ENCODE measurements at places on chromosomes 13 and 19.
A peak's percentile ranks its signal among the peaks of the same experiment; 100 is the strongest.

GRCh38 chr19:17195106-17195505, 20.1 kb upstream of the USE1 start:
- no peak for DNase-seq

DNA sequence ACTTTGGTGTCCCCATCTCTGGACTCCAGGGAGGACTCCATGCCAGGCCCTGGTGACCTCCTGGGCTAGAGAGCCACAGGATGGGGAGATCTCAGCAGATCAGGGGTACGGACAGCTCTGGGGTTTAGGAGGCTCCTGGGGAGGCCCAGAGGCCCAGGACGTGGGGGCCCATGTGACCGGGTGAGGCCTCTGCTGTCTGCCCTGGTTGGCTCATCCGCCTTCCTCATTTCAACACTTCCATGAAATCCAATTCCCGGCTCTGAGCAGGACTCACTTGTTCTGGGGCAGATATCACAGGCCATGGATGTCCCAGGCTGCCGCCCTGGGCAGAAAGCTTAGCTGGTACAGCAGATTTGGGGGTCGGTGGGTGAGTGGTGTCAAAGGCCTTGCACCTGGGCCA, 1.1 kb upstream of the PRAM1 start:
- DNase-seq, result peak; percentile 72

DNA sequence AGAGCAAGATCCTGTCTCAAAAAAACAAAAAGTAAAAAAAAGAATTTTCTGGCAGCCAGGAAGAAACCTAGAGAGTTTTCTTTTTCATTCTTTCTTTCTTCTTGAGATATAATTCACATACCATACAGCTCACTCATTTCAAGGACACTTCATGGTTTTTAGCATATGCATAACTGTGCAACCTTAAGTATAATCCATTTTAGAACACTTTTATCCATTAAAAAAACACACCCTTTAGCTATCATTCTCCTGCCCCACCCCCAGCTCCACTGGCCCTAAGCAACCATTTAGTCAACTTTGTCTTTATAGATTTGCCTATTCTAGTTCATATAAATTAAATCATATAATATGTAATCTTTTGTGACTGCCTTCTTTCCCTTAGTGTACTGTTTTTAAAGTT, 8.1 kb upstream of the IPO5 start:
- DNase-seq, result no peak

DNA sequence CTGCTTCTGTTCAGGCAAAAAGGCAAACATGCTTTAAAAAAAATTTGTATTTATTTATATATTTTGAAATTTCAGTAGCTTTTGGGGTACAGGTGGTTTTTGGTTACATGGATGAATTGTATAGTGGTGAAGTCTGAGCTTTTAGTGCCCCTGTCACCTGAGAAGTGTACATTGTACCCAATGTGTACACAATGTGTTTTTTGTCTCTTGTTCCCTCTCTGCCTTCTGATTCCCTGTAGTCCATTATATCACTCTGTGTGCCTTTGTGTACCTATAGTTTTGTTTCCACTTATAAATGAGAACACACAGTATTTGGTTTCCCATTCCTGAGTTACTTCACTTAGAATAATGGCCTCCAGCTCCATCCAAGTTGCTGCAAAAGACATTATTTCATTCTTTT, 77.4 kb downstream of the PDS5B start:
- no peak for DNase-seq

GRCh38 chr13:83710133-83710515, 172.2 kb downstream of the SLITRK1 start:
- DNase-seq, result no peak

GRCh38 chr13:22599156-22599555, 581.6 kb upstream of the SGCG start:
- DNase-seq, result no peak

GRCh38 chr13:63567031-63567430, 2151.4 kb upstream of the PCDH20 start:
- no peak for DNase-seq

GRCh38 chr19:3105641-3106508, 11.7 kb downstream of the GNA11 start:
- DNase-seq, result no peak

- DNase-seq, result no peak
Observed at GRCh38 chr13:40194224-40194806, 472.1 kb downstream of the FOXO1 start.

GRCh38 chr19:47253467-47253881, 2.9 kb upstream of the CCDC9 start:
- no peak for DNase-seq

GRCh38 chr19:45448887-45449299, 18.9 kb upstream of the FOSB start:
- DNase-seq, result no peak

- DNase-seq, result no peak
Observed at GRCh38 chr19:16369306-16369663, 44.7 kb downstream of the KLF2 start.

- DNase-seq, result peak; percentile 88
Observed at GRCh38 chr19:4539693-4540581, at the start of gene LRG1. Gene LRG1 (minus strand): TSS chr19:4540036. CDS start chr19:4540013, 23 bp downstream.

DNA sequence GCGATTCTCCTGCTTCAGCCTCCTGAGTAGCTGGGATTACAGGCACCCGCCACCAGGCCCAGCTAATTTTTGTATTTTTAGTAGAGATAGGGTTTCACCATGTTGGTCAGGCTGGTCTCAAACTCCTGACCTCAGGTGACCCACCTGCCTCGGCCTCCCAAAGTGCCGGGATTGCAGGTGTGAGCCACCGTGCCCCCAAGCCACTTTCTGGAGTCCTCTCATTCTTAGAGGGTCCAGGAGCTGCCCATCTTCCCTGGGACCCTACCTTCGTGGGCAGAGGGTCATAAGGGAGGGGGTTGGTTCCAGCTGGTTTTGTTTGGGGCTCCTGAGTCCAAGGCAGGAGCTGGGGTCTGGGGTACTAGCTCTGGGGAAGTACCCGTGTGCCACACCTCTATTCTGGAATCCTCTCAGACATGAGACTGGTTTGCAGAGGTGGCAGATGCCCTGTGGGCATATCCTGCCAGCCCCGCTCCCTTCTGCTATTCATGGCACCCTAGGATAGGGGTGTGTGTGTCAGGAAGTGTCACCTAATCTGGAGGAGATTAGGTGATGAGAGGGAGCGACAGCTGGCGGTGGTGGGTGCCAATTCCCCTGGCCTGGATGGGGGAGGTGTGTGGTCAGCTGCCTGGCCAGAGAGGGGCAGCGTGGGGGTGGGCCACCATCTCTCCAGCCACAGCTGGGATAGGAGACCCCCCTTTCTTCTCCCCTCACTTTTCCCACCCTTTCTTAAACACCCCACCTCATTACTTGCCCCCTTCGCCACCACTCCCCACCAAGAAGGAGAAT, 2.1 kb downstream of the PRMT1 start:
- DNase-seq, result no peak

GRCh38 chr19:10744253-10744798, 26.4 kb downstream of the DNM2 start:
- no peak for DNase-seq

DNA sequence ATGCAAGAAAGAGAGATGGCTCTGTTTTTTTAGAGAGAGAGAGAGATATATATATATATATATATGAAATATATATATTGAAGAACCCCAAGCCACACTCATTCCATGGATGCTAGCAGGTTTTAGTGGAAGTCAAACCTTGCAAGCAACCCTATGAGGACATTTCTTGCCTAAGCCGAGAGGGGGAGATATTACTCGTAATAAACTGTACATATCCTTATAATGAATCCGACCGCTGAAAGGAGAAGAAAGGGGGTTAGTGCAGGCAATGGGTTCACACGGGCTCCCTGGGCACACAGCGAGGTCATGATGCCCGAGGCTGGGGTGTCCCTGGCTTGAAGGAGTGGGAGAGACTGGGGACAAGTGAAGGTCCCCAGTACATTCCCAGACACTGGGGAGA, 78.3 kb downstream of the IER2 start:
- no peak for DNase-seq

DNA sequence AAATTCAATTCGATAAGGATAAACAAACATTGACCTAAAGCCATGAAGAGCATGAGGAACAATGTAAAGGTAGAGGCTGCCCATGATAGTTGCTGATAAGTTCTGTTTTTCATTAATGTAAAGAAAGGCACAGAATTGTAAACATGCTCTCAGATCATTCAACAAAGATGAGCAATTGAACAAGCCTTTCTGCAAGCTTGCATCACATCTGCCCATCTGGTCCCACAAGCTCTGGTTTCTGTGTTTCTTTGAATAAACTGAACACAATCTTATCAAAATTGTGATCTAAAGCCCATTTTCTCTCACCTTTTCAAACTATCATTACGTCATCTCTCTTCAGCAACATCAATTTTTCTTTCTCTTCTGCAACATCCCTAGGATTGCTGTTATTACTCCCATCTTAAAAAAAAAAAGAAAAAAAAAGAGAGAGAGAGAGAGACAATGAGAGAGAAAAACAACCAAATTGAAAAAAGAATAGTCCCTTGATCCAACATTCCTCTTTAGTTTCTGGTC, 487.2 kb upstream of the GPC6 start:
- no peak for DNase-seq

GRCh38 chr13:59494151-59494550, 669.6 kb downstream of the DIAPH3 start:
- DNase-seq, result no peak

DNA sequence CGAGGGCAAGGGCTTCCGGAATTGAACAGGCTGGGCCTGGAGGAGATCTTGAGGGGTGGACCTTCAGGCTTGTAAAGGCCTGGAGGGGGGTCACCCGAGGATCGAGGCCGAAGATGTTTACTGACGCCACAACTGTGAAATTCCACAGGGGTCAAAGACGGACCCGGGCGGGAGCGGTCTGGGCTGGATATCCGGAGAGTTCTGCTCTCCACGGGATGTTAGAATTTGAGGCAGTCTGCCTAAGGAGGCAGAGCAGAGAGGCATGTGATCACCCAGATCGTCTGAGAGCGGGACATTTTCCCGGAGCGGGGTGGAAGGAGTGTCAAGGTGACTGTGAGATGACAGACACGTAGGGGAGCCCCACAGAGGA, 13.2 kb downstream of the KLHL26 start:
- DNase-seq, result no peak

DNA sequence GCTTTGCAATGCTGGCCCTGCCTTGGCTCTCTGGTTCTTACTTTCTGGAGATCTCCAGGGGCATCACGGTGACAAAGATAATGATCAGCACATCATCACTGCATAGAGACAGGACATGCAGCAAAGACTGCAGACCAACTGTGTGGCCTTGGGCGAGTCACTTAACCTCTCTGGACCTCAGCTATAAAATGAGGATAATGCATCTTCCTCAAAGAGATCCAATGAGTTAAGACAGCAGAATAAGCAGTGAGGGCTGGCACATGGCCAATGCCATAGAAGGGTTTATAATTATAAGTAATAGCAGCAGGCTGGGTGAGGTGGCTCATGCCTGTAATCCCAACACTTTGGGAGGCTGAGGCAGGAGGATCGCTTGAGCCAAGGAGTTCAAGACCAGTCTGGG, 2.4 kb downstream of the MAG start:
- no peak for DNase-seq

GRCh38 chr19:11563532-11563931, 4.5 kb upstream of the ELOF1 start:
- DNase-seq, result no peak

GRCh38 chr13:80840316-80840976, 499.5 kb upstream of the SPRY2 start:
- no peak for DNase-seq

- DNase-seq, result no peak
Observed at GRCh38 chr13:23699271-23699670, 129.1 kb downstream of the TNFRSF19 start.

GRCh38 chr13:112325920-112326645, 50.1 kb upstream of the SPACA7 start:
- DNase-seq, result no peak

- DNase-seq, result no peak
Observed at GRCh38 chr19:18425515-18426415, 6.6 kb downstream of the SSBP4 start.

- DNase-seq, result peak; percentile 36
Observed at GRCh38 chr13:113053376-113053775, 52.2 kb upstream of the F7 start.

DNA sequence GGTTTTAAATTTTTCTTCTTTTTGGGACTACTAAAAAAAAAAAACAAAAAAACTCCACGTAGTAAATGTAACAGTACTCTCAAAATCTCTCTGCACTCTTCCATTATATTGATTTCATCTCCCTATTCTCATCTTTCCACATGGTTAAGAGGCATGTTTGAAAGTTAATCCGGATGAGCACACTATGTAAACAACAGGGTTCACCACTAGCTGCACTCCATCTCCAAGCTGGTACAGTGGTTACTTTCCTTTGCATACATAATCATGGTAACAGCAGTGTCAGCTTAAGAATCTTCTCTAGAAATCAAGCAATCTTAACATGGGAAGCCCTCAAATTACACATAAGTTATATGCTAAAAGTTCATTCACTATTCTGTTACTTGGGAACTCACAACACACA, 92.6 kb downstream of the MIPEP start:
- no peak for DNase-seq

DNA sequence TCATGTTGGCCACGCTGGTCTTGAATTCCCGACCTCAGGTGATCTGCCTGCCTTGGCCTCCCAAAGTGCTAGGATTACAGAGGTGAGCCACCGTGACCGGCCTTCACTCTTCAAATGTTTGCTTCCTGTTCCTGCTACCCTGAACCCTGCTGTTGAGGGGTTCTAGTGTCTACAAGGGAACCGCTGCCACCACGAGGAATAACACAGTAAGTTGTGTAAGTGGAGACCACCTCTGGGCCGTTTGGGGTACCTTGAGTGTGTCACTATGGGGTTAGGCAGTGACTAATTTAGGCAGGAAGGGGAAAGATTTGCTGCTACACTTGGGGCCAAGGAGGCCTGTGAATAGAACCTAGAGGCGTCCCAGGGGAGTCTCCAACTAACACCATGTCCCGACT, 2.2 kb upstream of the MYADM start:
- no peak for DNase-seq

- DNase-seq, result no peak
Observed at GRCh38 chr19:28936001-28936400, 276.9 kb downstream of the UQCRFS1 start.

- no peak for DNase-seq
Observed at GRCh38 chr13:100675661-100676129, 1.1 kb upstream of the TMTC4 start.

DNA sequence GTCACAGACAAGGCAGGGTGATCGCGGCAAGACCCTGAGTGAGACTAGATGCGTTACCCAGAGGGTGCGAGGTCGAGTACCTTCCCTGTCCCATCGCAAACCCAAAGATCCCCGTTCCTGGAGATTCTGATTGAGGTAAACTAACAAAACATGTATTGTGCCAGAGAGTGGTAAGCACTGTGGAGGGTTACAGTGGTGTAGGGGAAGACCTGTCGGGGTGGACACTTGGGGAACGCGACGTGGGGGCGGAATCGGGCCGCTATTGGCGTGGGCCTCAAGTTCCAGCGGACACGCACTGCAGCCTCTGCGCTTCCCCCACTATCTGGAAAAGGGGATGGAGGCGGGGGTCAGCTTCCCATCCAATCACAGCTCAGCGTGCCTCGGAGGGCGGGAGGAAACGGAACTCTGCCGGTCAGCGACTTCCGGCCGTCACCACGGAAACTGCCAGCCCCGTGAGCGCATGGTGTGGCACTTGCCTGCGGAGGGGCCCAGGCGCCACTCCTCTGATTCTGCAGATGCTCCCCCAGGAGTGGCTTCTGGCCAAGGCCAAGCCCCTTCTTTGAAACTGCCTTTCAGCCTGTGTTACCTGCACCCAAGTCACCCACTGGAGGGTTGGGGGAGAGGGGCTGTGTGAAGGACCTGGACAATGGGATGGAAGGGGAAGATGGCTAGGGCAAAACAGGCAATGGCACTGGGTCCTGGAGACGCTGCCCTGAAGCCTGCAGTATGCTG, 1.0 kb upstream of the UBE2M start:
- peak; percentile 93 for DNase-seq

Measured in lower lobe of right lung (tissue), 2 donors.